ENCODE measurements at places on chromosomes 3 and 15. TPM values are rescaled to one million over a fixed set of nuclear protein-coding genes. Genes with fewer than 3 reads are reported as not detected.

RASGRF1 gene
- not detected for total RNA-seq

LNP1 gene
- total RNA-seq = 1.8 TPM

SLC12A8 gene
- 0.47 TPM for total RNA-seq

GRCh38 chr15:26460165-26460564, 312.7 kb downstream of the GABRB3 start:
- no peak overlapping the region for H3K4me3 ChIP-seq
- H3K27me3 ChIP-seq = no peaks in the 10 kb centered on the region
- no peaks in the 10 kb centered on the region for H3K4me1 ChIP-seq
- no peak overlapping the region for H3K27ac ChIP-seq

DNA sequence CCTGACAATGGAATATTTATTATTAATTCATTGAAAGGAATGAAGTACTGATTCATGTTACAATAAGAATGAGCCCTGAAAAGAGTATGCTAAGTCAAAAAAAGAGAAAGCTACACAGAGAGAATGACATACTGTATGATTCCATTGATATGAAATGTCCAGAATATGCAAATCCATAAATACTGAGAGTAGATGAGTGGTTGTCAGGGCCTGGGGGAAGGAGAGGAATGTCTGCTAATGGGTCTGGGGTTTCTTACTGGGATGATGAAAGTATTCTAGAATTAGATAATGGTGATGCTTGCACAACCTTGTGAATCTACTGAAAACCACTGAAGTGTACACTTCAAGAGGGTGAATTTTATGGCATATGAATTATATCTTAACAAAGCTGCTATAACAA, 79.9 kb upstream of the HACD2 start:
- H3K27me3 ChIP-seq = peaks cover 10% of the 10 kb centered on the region
- no peaks in the 10 kb centered on the region for H3K36me3 ChIP-seq
- no peak for DNase-seq
- peaks cover 5% of the 10 kb centered on the region for H3K4me1 ChIP-seq
- H3K4me3 ChIP-seq = no peak overlapping the region

GRCh38 chr3:88031642-88032077, 27.1 kb downstream of the CGGBP1 start:
- no peaks in the 10 kb centered on the region for H3K27me3 ChIP-seq
- H3K4me1 ChIP-seq = peaks cover 22% of the 10 kb centered on the region
- peak overlapping the region; percentile 96 for H3K27ac ChIP-seq
- no peak for DNase-seq

- peak; percentile 47 for DNase-seq
- no peak overlapping the region for H3K27ac ChIP-seq
- H3K4me3 ChIP-seq = no peak overlapping the region
- H3K4me1 ChIP-seq = no peaks in the 10 kb centered on the region
- peaks cover 42% of the 10 kb centered on the region for H3K27me3 ChIP-seq
- H3K36me3 ChIP-seq = no peaks in the 10 kb centered on the region
Measured at GRCh38 chr3:49867871-49868321, 1.8 kb downstream of the CAMKV start.

DNA sequence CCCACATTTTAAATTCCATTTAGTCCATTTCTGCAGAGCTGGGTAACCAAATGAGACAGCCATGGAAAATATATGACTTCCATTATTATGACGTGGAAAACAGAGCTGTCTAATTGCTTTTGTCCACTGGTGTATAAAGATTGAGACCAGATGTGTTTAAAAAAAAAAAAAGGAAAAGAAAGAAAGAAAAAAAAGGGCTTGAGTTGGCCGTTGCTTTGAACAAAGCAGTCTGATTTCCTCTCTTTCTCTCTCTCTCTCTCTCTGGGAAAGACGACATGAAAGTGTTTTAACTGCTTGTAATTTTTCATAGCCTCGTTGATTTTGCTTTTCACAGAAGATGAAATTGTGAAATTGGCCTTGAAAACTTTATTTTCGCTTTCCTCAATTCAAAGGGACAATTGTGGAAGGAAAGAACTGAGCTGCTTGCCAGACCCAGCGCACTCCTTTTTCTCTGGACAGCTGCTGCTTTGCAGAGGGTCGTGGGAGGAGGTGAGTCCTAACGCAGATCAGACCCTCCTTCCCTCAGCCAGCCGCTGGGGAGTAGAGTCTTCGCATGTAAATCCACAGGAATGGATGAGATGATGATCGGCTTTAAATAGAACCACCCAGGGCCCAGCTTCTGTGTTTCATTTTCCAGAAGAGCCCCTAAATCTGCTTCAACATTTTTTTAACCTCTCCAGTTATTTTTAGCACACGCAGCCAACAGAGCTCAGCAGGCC, 42.8 kb upstream of the UBE2E1 start:
- no peaks in the 10 kb centered on the region for H3K27me3 ChIP-seq
- peaks cover 18% of the 10 kb centered on the region for H3K4me1 ChIP-seq
- no peak overlapping the region for H3K27ac ChIP-seq
- peak overlapping the region; percentile 32 for H3K4me3 ChIP-seq

DNA sequence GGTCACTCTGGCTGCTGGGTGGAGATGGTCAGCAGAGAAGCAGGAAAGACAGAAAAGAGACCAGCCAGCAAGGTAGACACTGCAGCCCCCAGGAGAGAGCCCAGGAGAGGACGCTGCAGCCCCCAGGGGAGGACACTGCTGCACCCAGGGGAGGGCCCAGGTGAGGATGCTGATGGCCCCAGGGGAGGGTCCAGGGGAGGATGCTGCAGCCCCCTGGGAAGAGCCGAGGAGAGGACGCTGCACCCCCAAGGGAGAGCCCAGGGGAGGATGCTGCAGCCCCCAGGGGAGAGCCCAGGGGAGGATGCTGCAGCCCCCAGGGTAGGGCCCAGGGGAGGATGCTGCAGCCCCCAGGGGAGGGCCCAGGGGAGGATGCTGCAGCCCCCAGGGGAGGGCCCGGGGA, 196.7 kb upstream of the NSMCE3 start:
- H3K27me3 ChIP-seq = peaks cover 3% of the 10 kb centered on the region
- H3K27ac ChIP-seq = no peak overlapping the region
- H3K36me3 ChIP-seq = no peaks in the 10 kb centered on the region
- no peak for DNase-seq
- no peak overlapping the region for H3K4me3 ChIP-seq

DNA sequence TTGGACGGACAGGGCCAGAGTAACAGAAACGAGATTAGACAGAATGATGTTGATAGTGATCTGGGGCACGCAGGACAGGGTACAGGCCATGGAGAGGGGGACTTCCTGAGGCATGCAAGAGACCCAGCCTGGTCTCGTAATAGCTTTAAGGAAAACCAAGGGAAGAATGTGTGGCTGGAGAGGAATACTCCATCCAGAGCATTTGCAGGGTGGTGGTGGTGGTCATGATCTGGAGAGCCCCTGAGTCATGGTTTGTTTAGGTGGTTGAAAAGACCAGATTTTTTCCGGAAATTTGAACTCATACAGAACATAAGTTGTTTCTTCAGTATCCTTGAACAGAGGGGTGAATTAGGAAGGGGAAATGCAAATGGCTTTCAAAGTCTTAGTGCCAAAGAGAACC, 138.5 kb downstream of the DUT start:
- H3K27me3 ChIP-seq = no peaks in the 10 kb centered on the region
- no peaks in the 10 kb centered on the region for H3K4me1 ChIP-seq
- DNase-seq = no peak
- H3K36me3 ChIP-seq = no peaks in the 10 kb centered on the region
- no peak overlapping the region for H3K27ac ChIP-seq

- H3K27ac ChIP-seq = no peak overlapping the region
- H3K4me1 ChIP-seq = peaks cover 10% of the 10 kb centered on the region
Measured at GRCh38 chr3:27840807-27841594, 118.9 kb upstream of the EOMES start.

- H3K4me3 ChIP-seq = no peak overlapping the region
- H3K4me1 ChIP-seq = no peaks in the 10 kb centered on the region
- H3K27ac ChIP-seq = no peak overlapping the region
- peaks cover 25% of the 10 kb centered on the region for H3K36me3 ChIP-seq
Measured at GRCh38 chr3:120332646-120333045, 16.5 kb downstream of the LRRC58 start.
